Heart left ventricle (tissue), 16 donors: ENCODE measurements at places on chromosomes 6 and 20. TPM values are rescaled to one million over a fixed set of nuclear protein-coding genes. Genes with fewer than 3 reads are reported as not detected.

NDUFAF5 gene
- total RNA-seq = 49.3 TPM

RNF114 gene
- total RNA-seq = 101 TPM

LCA5 gene
- 2.6 TPM for total RNA-seq

RNF182 gene
- 0.75 TPM for total RNA-seq

MAPK14 gene
- 39.9 TPM for total RNA-seq
